ENCODE measurements at places on chromosomes 2 and 18. TPM values are rescaled to one million over a fixed set of nuclear protein-coding genes. Genes with fewer than 3 reads are reported as not detected.
A peak's percentile ranks its signal among the peaks of the same experiment; 100 is the strongest.

The CXCR1 gene
- 1.1 TPM for total RNA-seq

The UGT1A5 gene
- total RNA-seq, result 0.99 TPM

The ABHD1 gene
- 0.17 TPM for total RNA-seq

The GALNT14 gene
- total RNA-seq, result 25.4 TPM

DNA sequence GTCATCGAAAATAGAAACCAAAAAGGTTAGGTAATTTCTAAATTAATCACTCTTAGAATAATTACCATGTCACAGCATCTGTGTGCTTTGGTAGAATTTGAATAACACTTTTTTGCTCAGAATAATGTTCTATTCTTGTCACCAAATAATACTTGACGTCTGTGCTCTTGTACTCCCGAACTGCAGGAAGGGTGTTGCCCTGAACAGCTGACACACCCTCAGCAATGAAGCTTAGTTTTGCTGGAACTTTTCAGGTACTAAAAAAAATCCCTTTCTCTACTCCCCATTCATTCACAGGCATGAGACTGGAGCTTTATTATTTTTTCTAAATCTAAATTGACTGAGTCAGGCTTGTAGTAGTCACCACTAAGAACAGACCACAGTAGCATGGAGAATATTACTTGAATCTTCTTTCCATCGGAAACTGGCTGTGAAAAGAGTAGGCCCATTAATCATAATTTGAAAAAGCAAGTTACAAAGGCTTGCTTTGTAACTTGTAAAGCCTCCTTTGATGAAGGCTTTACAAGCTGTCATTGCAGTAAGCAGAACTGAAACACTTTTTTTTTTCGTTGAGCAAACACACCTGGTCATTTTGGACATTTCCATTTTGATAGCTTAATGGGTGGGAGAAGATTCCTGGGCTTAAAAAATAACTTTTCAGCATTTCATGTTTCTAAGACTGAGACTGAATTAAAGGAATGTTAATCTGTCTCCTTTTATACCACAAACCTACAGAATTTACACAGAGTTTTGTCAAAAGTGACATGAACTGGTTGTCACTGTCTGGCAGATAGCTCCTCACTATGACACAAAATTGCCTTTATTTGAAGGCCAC is 70.3 kb upstream of the PELI1 start:
- peak; percentile 95 for DNase-seq

GRCh38 chr18:27223526-27224291 is 38.6 kb upstream of the CHST9 start:
- peak; percentile 53 for DNase-seq

- DNase-seq, result no peak
These were observed 53.7 kb upstream of the APCDD1 start for GRCh38 chr18:10400534-10401307.

GRCh38 chr2:58798676-58799208 is 557.6 kb upstream of the FANCL start:
- no peak for DNase-seq

DNA sequence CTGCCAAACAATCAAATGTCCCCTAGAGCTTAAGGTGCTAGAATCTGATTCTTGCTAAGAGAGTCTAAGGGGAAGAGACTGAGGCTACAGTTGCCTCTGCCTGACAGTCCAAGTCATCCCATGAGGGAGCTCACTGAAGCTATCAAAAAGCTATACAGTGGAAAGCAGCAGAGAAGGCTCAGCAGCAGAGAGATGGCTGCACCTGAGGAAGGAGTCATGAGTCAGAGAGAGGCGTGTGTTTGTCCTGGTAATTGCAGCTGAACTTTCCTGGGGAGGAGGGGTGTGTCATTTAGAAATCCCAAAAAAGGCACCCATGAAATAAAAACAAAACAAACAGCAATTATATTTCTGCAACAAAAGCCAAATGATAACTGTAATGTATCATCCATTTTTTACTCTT is 305.2 kb upstream of the UBE2E3 start:
- DNase-seq, result peak; percentile 39

GRCh38 chr2:51420511-51420910 is 388.6 kb upstream of the NRXN1 start:
- no peak for DNase-seq
